Fibroblast of the aortic adventitia (primary cell): ENCODE measurements at places on chromosomes 16 and 17. TPM values are rescaled to one million over a fixed set of nuclear protein-coding genes. Genes with fewer than 3 reads are reported as not detected.

SULT1A3 gene
- 6.0 and 7.0 TPM in 2 replicates for total RNA-seq

DNASE1L2 gene
- 0.16 and 0.63 TPM in 2 replicates for total RNA-seq

JMJD6 gene
- 10.8 and 18.1 TPM in 2 replicates for total RNA-seq

KRT23 gene
- not detected in 2 replicates for total RNA-seq

GH2 gene
- not detected in 2 replicates for total RNA-seq

ITGB3 gene
- total RNA-seq: 5.8 and 22.0 TPM in 2 replicates

ARL4D gene
- total RNA-seq: 22.2 and 70.8 TPM in 2 replicates

DCTN5 gene
- 22.5 and 54.8 TPM in 2 replicates for total RNA-seq

KRT40 gene
- not detected in 2 replicates for total RNA-seq

NPEPPS gene
- 106 and 299 TPM in 2 replicates for total RNA-seq
